NCI-H1105 treated with DMSO at 0.1 percent for 48 hours (cell line): ENCODE measurements at places on chromosomes 6 and 20.

- no peak for DNase-seq
Observed at GRCh38 chr6:107666084-107666980, 157.8 kb downstream of the SCML4 start.

DNA sequence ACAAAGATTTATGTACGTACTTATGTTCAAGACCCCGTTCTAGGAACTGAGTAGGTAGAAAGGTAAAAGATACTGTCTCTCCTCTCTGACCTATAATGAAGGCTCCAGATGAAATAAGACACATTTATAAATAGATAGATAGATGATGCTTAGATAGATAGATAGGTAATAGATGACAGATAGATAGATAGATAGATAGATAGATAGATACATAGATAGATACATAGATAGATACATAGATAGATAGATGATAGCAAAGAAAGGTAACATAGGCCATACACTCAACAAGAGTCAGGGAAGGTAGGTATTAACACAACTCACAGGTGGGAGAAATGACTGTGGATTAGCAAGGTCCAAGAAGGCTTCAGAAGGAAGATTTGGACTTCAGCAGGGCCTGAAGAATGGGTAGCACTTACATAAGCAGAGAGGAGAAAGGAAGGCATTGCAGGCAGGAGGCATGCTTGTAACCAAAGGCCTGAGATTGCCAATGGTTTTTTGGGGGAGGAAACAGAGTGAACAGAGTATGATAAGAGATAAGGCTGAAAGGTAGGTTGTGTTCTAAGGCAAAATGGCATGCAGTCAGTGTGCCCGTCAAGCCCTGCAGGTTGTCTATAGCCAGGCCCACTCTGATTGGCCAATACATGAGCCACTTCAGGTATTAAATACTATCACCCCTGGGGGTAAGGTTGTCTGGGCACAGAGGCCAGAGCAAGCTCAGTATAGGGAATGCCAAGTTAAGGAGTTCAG is 7.7 kb upstream of the MYB start:
- DNase-seq, result no peak

- no peak for DNase-seq
Observed at GRCh38 chr6:38589367-38589720, 50.4 kb downstream of the BTBD9 start.

- DNase-seq, result peak; percentile 9
Observed at GRCh38 chr20:54355631-54356280, 119.6 kb upstream of the DOK5 start.

DNA sequence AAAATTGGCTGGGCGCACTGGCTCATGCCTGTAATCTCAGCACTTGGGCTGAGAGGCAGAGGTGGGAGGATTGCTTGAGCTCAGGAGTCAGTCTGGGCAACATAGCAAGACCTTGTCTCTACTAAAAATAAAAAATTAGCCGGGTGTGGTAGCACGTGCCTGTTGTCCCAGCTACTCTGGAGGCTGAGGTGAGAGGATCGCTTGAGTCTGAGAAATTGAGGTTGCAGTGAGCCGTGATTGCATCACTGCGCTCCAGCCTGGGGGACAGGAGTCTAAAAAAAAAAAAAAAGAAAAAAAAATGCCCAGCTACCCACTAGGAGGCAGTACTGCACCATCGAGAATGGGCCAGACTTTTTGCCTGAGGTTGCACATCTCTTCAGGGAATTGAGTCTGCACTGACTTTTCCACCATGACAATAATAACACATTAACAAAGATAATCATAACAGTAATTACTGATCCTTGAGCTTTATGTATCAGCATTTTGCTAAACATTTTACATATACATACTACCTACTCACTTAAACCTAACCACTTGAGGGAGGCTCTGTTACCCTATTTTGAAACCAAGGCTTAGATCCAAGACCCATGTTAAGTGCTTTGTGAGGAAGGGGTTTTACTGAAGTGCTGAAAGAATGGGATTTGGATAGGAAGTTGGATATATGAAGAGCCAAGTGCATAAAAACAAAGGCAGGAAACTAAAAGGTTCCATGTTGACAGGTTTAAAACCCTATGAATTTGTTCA is 21.0 kb downstream of the SRSF3 start:
- peak; percentile 46 for DNase-seq

DNA sequence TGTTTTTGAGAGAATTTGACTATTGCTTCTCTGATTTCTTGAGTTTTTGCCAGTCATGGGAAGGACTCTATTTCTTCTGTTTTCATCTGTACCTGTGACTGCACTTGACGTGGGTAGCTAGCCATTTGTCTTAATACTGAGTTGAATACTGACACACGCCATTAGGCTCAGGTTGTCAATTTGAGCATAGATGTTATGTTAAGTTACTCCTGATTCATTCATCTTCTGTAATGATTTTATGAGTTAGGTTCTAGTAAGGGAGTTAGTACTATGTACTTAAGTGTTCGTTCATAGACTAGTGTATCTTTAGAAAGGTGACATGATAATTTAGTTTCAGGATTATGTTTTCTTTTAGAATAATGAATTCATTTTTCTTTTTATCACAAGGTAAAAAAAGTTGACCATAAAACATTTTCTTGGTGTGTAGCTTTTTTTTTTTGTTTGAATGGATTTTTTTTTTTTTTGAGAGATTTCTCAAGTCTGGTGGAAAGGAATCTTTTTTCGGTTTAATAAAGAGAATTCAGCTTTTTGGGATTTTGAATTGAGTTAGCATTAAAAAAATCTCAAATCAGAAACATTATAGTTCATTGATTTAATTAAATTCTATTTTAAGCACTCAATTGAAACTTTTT is 1.7 kb downstream of the AFDN start:
- DNase-seq, result peak; percentile 54

DNA sequence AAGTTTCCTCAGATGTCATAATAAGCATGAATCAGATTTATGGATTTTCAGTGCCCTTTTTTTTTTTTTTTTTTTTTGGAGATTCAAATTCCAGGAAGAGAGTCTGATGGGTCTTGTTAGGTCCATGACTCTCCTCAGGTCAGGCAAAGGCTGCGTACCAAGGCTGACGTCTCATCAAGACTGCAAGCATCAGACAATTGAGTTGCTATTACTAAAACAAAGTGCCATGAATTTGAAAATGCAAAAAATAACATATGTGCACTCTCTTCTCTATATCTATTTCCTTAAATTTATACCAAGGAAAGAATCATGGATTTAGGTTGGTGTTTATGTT is 134.7 kb downstream of the FAM83B start:
- DNase-seq, result no peak

DNA sequence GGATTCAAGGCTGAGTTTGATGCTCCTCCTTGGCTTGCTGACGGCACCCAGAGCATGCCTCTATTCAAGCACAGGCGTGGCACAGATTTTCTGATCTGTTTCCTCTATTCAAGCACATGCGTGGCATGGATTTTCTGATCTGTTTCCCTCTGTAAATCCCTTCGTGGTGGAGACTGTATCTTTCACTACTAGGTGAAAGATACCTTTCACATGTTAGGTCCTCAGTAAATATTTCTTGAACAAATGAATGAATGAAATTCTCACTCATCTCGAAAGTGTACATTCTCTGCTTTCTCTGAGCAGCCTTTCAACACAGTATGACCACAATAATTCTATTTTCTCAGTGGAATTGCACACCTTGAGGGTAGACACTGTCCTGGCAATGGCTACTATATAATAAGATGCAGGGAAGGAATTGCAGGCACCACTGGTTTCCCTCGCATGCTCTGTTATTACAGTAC is 72.6 kb upstream of the F13A1 start:
- no peak for DNase-seq

- no peak for DNase-seq
Observed at GRCh38 chr20:45355209-45356084, 7.2 kb upstream of the SDC4 start.

- DNase-seq, result peak; percentile 68
Observed at GRCh38 chr20:20525756-20526155, 157.9 kb downstream of the INSM1 start.

DNA sequence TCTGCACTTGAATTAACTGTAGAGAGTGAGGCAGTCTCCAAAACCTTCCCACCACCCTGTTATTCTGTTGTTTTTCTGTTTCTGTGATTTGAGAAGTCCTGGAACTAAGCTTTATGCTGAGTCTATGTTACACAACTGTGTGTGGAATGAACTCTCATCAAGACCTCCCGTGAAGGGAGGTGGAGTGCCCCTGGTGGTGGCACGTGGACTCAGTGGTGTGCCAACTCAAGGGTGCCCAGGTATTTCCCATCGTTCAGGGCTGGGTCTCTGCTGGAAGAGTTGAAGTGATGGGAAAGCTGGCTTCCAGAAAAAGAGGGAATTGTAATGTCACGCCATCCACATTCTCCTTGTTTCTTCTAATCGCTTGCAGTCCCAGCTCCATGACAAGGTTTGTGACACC is 374.2 kb downstream of the SMOC2 start:
- DNase-seq, result no peak

GRCh38 chr6:119170447-119171087 is 92.1 kb upstream of the FAM184A start:
- no peak for DNase-seq

GRCh38 chr20:62087227-62087626 is 21.5 kb upstream of the TAF4 start:
- DNase-seq, result no peak

DNA sequence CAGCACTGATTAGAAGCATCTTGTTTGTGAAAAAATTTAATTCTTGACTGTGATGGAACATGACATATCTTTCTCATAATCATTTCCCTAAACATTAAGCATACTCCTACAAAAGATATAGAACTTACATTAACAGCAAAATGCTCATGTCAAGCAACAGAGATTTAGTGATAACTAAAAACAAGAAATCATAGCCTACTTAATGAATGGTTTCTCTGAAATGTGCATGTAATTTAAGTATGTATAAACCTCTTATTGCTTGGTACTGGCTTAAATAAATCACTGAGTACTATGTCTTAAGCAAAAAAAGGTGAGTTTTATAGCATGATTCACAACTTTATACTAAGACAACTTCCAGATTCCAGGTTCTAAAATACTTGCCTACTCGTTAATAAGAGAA is 9.3 kb downstream of the ROMO1 start:
- no peak for DNase-seq

GRCh38 chr20:7375905-7376304 is 564.4 kb downstream of the HAO1 start:
- DNase-seq, result no peak

DNA sequence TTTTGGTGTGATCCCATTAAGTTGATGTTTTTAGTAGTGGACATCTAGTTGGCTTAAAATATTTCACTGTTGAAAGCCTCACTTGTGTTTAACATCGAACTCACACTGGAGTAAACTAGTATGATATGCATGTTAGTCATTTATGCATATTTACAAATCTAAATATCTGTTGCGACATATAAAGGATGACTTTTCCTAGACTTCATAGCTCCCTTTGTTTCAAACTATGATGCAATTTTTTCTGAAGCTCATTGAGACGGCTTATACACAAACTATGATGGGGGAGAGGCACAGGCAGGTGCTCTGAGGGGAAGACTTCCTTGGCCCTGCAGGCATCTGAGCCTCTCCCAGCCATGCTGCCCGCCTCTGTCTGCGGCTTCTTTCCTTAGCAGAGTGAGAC is 11.8 kb upstream of the FOXC1 start:
- DNase-seq, result no peak

DNA sequence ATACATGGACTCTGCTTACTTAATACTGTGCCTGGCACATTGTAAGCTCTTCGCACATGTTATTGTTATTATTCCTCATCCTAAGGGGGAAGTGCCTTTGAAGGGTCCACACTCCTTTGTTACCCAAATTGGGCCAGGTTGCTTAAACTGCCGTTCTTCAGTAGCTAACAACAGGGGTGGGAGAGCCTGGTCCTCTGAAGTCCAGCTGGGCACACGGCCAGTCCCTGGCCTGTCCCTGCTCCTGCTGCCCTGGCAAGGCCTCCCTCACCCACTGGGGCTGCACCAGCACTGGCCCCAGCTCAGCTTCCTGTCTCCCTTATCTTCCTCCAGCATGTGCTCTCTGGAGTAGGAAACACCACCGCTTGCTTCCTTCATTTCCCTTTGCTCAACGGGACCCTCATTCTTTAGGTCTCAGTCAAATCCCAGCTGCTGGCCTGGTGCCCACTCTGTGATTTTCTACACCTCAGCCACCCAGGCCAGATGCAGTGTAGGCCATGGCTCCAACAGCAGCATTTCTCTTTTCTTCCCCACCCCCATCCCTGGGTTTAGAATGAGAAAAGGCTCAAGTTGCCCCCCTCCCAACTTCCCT is 5.5 kb upstream of the PROCR start:
- DNase-seq, result no peak

DNA sequence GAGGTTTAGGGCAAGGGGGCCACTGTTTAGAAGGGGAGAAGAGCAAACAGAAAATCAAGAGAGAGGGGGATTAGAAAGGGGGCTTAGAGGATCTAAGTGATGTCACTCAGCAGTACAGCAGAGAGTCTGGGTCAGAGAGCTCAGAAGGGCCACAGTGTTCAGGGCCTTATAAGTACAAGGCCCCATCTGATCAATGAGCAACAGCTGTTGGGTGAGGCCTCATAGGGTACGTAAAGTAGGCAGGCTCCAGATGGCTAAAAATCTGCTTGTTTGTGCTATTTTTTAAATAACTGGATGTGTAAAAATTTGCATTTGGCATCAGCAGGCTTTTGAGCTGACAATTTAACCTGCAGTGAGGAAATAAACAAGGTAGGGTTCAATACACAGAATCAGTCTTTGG is 149.8 kb downstream of the SH3BGRL2 start:
- no peak for DNase-seq

DNA sequence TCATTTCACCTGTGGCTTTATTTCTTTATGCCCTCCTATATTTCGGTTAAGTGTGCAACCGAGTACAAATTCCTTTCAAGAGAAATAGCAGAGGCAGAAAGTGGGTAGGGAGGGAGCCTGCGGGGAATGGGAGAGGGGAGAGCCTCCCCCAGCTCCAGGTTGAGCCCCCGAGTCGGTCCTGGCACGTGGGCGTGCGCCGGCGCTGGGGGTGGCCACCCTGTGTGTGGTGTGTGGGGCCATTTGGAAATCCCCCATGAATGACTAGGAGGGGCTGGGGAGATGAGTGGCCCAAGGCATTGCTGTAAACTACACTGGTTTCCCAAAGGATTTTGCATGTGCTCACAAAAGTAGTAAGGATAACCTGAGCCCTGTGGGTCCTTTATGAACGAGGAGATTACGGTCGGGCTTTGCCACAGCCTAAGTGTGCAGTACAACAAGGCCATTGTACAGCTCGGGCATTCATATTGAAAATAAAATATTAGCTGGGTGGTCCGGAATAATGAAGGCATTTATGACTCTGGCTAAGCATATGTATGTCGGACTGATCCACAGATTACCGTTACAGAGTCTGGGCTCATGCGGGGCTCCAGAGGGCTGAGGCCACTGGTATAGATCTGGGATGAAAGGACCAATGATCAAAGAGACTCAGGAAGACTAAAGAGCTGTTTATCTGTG is 84.5 kb upstream of the RALGAPA2 start:
- no peak for DNase-seq

GRCh38 chr20:44448753-44449546 is 26.7 kb upstream of the TTPAL start:
- DNase-seq, result no peak
